Skeletal muscle tissue (tissue), 5 donors: ENCODE measurements at places on chromosomes 7 and 10. TPM values are rescaled to one million over a fixed set of nuclear protein-coding genes. Genes with fewer than 3 reads are reported as not detected.

ACTR3C gene
- total RNA-seq: 1.6 TPM

SLC26A5 gene
- total RNA-seq: not detected

NYAP1 gene
- 3.1 TPM for total RNA-seq

NXPH1 gene
- not detected for total RNA-seq

PPP1R3A gene
- 65.8 TPM for total RNA-seq

ASB10 gene
- total RNA-seq: 3.7 TPM

NUTM2D gene
- total RNA-seq: 2.6 TPM

SLC26A4 gene
- 0.52 TPM for total RNA-seq

SAP25 gene
- total RNA-seq: not detected

SOSTDC1 gene
- 8.4 TPM for total RNA-seq

LHFPL3 gene
- total RNA-seq: not detected

MCM10 gene
- 4.2 TPM for total RNA-seq

OGDHL gene
- 0.52 TPM for total RNA-seq

TRIM74 gene
- total RNA-seq: not detected

LRMDA gene
- total RNA-seq: 7.3 TPM

PDZD8 gene
- total RNA-seq: 7.8 TPM

PDE6C gene
- total RNA-seq: not detected

PLEKHS1 gene
- total RNA-seq: 0.52 TPM

FGFR2 gene
- 11.5 TPM for total RNA-seq

C7orf33 gene
- total RNA-seq: not detected

LIMK1 gene
- 4.7 TPM for total RNA-seq

FOXI2 gene
- total RNA-seq: not detected

CACNB2 gene
- total RNA-seq: 4.2 TPM

GPER1 gene
- 5.2 TPM for total RNA-seq

THNSL1 gene
- 6.8 TPM for total RNA-seq

ACBD7 gene
- 1.6 TPM for total RNA-seq

LRIT1 gene
- not detected for total RNA-seq

MOGAT3 gene
- total RNA-seq: not detected

ACADSB gene
- 6.8 TPM for total RNA-seq

SEMA3C gene
- total RNA-seq: 266 TPM

HOXA3 gene
- 3.7 TPM for total RNA-seq

ATG9B gene
- not detected for total RNA-seq

GIGYF1 gene
- total RNA-seq: 12.0 TPM

CRYGN gene
- total RNA-seq: not detected

CALY gene
- not detected for total RNA-seq
